Glomerular endothelial cell (primary cell): ENCODE measurements at places on chromosomes 1 and 21. TPM values are rescaled to one million over a fixed set of nuclear protein-coding genes. Genes with fewer than 3 reads are reported as not detected.

The OLIG1 gene
- not detected in 2 replicates for total RNA-seq

The ACTL8 gene
- not detected in 2 replicates for total RNA-seq

The DYNLT5 gene
- 7.4 and 15.9 TPM in 2 replicates for total RNA-seq

The RAP1GAP gene
- total RNA-seq, result 0.82 TPM in 1 of 2 replicates, not detected in the other

The ZBTB8A gene
- total RNA-seq, result 8.4 and 10.4 TPM in 2 replicates

The EVA1B gene
- 132 and 162 TPM in 2 replicates for total RNA-seq

The MRPL24 gene
- total RNA-seq, result 48.3 and 79.0 TPM in 2 replicates

The PNRC2 gene
- 61.1 and 68.1 TPM in 2 replicates for total RNA-seq

The BRINP3 gene
- total RNA-seq, result not detected in 2 replicates

The PMVK gene
- 8.1 and 11.6 TPM in 2 replicates for total RNA-seq
